ENCODE measurements at places on chromosomes 16 and 17.

DNA sequence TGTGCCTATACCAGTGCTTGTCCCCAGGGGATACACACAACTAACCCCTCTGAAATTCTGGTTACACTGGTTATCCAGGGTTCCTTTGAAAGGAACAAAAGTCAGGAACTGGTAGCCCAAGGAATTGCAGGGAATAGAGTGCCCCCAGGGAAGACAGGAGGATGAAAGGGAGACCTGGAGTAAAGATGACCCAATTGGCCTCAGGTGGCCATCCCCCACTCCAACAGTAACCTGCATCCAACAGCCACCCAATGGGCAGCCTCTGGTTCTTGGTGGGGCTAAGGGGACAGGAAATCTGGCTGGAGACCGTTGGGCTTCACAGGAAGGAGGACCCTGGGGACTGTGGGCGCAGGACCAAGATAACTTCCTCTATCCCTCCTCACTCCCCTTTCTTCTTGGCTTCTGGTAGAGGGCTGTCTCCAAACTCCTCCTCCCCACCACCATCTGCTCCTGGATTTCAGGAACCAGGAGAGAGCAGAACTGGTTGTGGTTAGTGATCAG lies 826 bp upstream of the MPO start:
- DNase-seq: no peak

- DNase-seq: no peak
These were observed 117.8 kb downstream of the KCNJ12 start for GRCh38 chr17:21493993-21494392.

GRCh38 chr16:78720416-78720815 lies 621.0 kb downstream of the WWOX start:
- DNase-seq: no peak

- DNase-seq: no peak
These were observed 13.8 kb downstream of the GCGR start for GRCh38 chr17:81817758-81818147.

GRCh38 chr16:3819746-3820724 lies 60.5 kb downstream of the CREBBP start:
- DNase-seq: no peak

DNA sequence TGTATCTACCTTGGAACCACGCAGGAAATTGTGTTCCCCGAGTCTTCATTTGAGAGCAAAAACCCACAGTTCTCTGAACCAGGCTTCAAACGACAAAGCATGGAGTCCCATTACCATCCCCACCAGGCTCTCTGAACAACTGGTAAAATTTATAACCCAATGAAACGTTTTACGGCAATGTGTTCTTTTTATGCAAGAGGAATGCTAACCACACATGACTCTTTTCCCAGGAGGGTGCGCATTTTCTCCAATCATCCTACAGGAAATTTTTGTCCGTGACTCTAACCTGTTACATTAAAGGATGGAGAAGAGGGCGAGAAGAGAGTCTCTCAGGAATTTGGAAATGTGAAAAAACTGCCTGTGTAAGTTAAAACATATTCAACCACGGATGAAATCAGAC lies 17.8 kb downstream of the STX8 start:
- DNase-seq: no peak

- DNase-seq: peak; percentile 42
These were observed 12.9 kb upstream of the ELAC2 start for GRCh38 chr17:13030459-13031300.

DNA sequence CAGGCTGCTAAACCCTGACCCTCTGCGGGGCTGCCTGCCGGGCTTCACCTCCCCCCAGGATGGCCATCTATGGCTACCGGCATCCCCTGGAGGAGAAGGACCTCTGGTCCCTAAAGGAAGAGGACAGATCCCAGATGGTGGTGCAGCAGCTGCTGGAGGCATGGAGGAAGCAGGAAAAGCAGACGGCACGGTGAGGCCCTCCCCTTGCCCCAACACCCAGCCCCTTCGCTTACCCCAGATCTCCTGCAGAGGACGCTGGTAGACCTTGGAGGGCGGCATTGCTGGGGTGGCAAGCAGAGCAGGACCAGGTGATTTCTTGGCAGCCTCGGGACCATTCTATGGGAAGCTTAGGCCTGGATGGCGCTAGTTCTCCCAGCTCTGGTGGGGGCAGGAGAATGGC lies 24.5 kb downstream of the ABCC3 start:
- no peak for DNase-seq

Measured in inflammatory macrophage treated with lipopolysaccharide for 4 hours (primary cell).